ENCODE measurements at places on chromosomes 2 and 18. TPM values are rescaled to one million over a fixed set of nuclear protein-coding genes. Genes with fewer than 3 reads are reported as not detected.

The ABCB11 gene
- 0.01 TPM for total RNA-seq

The TDRD15 gene
- not detected for total RNA-seq

The SLC4A3 gene
- total RNA-seq = 3.6 TPM

The ARHGAP25 gene
- 0.22 TPM for total RNA-seq

The IL36G gene
- not detected for total RNA-seq

The ANKRD30B gene
- total RNA-seq = not detected

The ZRANB3 gene
- total RNA-seq = 4.7 TPM

The REEP1 gene
- total RNA-seq = 1.1 TPM

The PLGLB1 gene
- 0.44 TPM for total RNA-seq

The ACMSD gene
- not detected for total RNA-seq

The CCBE1 gene
- total RNA-seq = 9.8 TPM

The HJURP gene
- total RNA-seq = 50.4 TPM

The IL1RL1 gene
- 1.2 TPM for total RNA-seq

The MLPH gene
- total RNA-seq = 335 TPM

The CNDP1 gene
- total RNA-seq = not detected

The ARHGEF33 gene
- 0.16 TPM for total RNA-seq

The INPP4A gene
- 7.3 TPM for total RNA-seq

The DSC2 gene
- 1.00 TPM for total RNA-seq

The LONRF2 gene
- total RNA-seq = 1.7 TPM

The TUBA3D gene
- total RNA-seq = 10.3 TPM

The PIEZO2 gene
- 0.53 TPM for total RNA-seq

The LRATD1 gene
- 0.17 TPM for total RNA-seq

The PASK gene
- 7.4 TPM for total RNA-seq

The LGALSL gene
- 11.0 TPM for total RNA-seq

The BIN1 gene
- 35.4 TPM for total RNA-seq

The STARD6 gene
- not detected for total RNA-seq

The ZNF892 gene
- 0.92 TPM for total RNA-seq

The LIPG gene
- 0.24 TPM for total RNA-seq

The GPR39 gene
- 7.5 TPM for total RNA-seq

The PAIP2B gene
- 0.23 TPM for total RNA-seq

The C1QL2 gene
- total RNA-seq = 0.31 TPM

The REG3G gene
- not detected for total RNA-seq

The MRPS9 gene
- total RNA-seq = 28.2 TPM

The CCDC178 gene
- total RNA-seq = not detected

The CD302 gene
- 2.3 TPM for total RNA-seq

The COLEC12 gene
- total RNA-seq = 0.06 TPM

The AFF3 gene
- 0.02 TPM for total RNA-seq

The TCF23 gene
- not detected for total RNA-seq

The ZBTB7C gene
- 0.27 TPM for total RNA-seq

The MYOM1 gene
- total RNA-seq = 0.31 TPM

The COL4A3 gene
- 0.60 TPM for total RNA-seq

The OTOF gene
- 0.11 TPM for total RNA-seq

The APLF gene
- 0.61 TPM for total RNA-seq

The CUL3 gene
- 73.4 TPM for total RNA-seq

The VWC2L gene
- total RNA-seq = not detected

The DES gene
- total RNA-seq = 0.27 TPM

The MBOAT2 gene
- total RNA-seq = 68.6 TPM

The VAMP5 gene
- total RNA-seq = 0.16 TPM

The RBFA gene
- total RNA-seq = 29.1 TPM

The LINC00305 gene
- total RNA-seq = not detected

The IL36A gene
- total RNA-seq = not detected

The ASB18 gene
- total RNA-seq = not detected

The ARHGAP28 gene
- total RNA-seq = not detected

The SMYD1 gene
- total RNA-seq = not detected

The NDC80 gene
- total RNA-seq = 10.9 TPM

The FOXD4L1 gene
- total RNA-seq = 0.35 TPM

The FIGN gene
- 2.1 TPM for total RNA-seq

The DPYSL5 gene
- total RNA-seq = 5.6 TPM

The ACKR3 gene
- total RNA-seq = 15.6 TPM

Data from A549 treated with AZD2906 at 1 μM for 4 hours (cell line).